Kidney (tissue), 22 donors: ENCODE measurements at places on chromosomes 2 and 18. TPM values are rescaled to one million over a fixed set of nuclear protein-coding genes. Genes with fewer than 3 reads are reported as not detected.

- H3K27me3 ChIP-seq = no peaks in the 10 kb centered on the region
- DNase-seq = no peak
- no peaks in the 10 kb centered on the region for H3K36me3 ChIP-seq
- H3K4me3 ChIP-seq = no peak overlapping the region
- H3K27ac ChIP-seq = no peak overlapping the region
- H3K4me1 ChIP-seq = no peaks in the 10 kb centered on the region
Measured at GRCh38 chr2:108911401-108911800, 77.6 kb downstream of the EDAR start.

DNA sequence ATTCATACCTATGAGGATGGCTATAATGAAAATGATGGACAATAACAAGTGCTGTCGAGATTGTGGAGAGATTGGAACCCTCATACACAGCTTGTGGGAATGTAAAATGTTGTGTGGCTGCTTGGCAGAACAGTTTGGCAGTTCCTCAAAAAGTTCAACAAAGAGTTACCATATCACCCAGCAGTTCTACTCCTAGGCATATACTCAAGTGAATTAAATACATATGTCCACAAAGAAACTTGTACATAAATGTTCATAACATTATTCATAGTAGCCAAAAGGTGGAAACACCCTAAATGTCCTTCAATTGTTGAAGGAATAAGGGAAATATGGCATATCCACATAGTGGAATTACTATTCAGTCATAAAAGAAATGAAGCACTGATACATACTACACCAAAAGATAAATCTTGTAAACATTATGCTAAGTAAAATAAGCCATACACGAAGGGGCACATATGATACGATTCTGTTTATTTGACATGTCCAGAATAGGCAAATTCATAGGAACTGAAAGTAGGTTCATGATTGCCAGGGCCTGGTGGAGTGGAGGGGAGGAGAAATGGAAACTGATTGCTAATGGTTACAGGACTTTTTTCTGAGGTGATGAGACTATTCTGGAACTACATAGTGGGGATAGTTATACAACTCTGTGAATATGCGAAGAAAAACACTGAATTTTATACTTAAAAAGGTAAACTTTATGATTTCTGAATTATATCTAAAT lies 92.1 kb downstream of the ADAM23 start:
- no peak overlapping the region for H3K27ac ChIP-seq
- H3K4me1 ChIP-seq = no peaks in the 10 kb centered on the region

- H3K4me1 ChIP-seq = no peaks in the 10 kb centered on the region
- H3K4me3 ChIP-seq = no peak overlapping the region
- no peaks in the 10 kb centered on the region for H3K36me3 ChIP-seq
- no peaks in the 10 kb centered on the region for H3K27me3 ChIP-seq
Measured at GRCh38 chr2:159573846-159574606, 42.3 kb downstream of the BAZ2B start.

- DNase-seq = no peak
- H3K27ac ChIP-seq = no peak overlapping the region
- no peaks in the 10 kb centered on the region for H3K36me3 ChIP-seq
- no peak overlapping the region for H3K4me3 ChIP-seq
- H3K27me3 ChIP-seq = no peaks in the 10 kb centered on the region
- peaks cover 7% of the 10 kb centered on the region for H3K4me1 ChIP-seq
Measured at GRCh38 chr2:37769551-37769950, 98.1 kb upstream of the CDC42EP3 start.

GRCh38 chr2:143128681-143129580 lies at the start of gene ARHGAP15:
TSS of gene ARHGAP15 (plus strand) at chr2:143129419.
- no peak within 1 kb of the TSS for H3K4me3 ChIP-seq
- no peaks in the 10 kb centered on the region for H3K36me3 ChIP-seq
- no peak within 1 kb of the TSS for H3K27ac ChIP-seq

GRCh38 chr18:29855637-29856036 lies 1186.9 kb downstream of the DSC3 start:
- H3K27ac ChIP-seq = no peak overlapping the region
- peak; percentile 2 for DNase-seq
- H3K4me3 ChIP-seq = no peak overlapping the region
- no peaks in the 10 kb centered on the region for H3K27me3 ChIP-seq
- H3K36me3 ChIP-seq = no peaks in the 10 kb centered on the region
- no peaks in the 10 kb centered on the region for H3K4me1 ChIP-seq

GRCh38 chr2:33059471-33060156 lies 112.9 kb downstream of the LTBP1 start:
- H3K4me3 ChIP-seq = no peak overlapping the region
- H3K27me3 ChIP-seq = no peaks in the 10 kb centered on the region
- H3K4me1 ChIP-seq = no peaks in the 10 kb centered on the region
- no peak overlapping the region for H3K27ac ChIP-seq

DNA sequence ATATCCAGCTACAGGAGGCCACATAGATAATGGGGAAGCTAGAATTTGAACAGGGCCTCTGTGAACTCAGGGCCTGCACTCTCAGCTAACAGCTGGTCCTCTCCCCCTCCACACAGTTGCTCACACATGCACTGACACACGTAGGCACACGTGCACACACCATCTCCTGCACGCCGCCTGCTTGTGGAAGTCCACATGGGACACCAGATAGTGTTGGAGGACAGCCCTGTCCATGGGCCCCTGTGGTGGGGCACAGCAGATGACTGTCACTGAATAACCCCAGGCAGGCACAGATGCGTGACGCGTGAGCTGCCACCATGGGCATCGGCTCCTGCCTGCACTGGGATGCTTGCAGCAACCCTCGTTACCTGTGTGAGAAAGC lies 52.9 kb downstream of the ADI1 start:
- H3K36me3 ChIP-seq = no peaks in the 10 kb centered on the region
- DNase-seq = no peak
- no peak overlapping the region for H3K4me3 ChIP-seq
- H3K27ac ChIP-seq = no peak overlapping the region

DNA sequence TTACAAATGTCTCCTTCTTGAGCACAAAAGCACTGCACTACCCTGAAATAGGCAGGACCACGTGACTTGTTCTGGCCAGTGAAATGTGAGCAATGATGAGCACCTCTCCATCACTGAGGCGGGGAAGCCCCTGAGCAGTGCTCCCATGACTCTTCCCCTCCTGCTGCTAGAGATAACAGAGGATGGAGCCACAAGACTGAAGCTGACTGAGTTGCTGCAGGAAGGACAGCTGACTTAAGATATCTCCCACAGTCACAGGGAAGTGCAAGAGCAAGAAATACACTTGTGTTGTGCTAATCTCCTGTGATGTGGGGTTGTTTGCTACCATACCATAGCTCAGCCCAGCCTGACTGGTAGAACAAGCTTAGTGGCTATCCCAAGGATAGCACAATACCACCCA lies 38.7 kb downstream of the STK39 start:
- H3K4me3 ChIP-seq = no peak overlapping the region
- H3K36me3 ChIP-seq = no peaks in the 10 kb centered on the region
- H3K4me1 ChIP-seq = peaks cover 7% of the 10 kb centered on the region
- no peaks in the 10 kb centered on the region for H3K27me3 ChIP-seq
- DNase-seq = no peak

DNA sequence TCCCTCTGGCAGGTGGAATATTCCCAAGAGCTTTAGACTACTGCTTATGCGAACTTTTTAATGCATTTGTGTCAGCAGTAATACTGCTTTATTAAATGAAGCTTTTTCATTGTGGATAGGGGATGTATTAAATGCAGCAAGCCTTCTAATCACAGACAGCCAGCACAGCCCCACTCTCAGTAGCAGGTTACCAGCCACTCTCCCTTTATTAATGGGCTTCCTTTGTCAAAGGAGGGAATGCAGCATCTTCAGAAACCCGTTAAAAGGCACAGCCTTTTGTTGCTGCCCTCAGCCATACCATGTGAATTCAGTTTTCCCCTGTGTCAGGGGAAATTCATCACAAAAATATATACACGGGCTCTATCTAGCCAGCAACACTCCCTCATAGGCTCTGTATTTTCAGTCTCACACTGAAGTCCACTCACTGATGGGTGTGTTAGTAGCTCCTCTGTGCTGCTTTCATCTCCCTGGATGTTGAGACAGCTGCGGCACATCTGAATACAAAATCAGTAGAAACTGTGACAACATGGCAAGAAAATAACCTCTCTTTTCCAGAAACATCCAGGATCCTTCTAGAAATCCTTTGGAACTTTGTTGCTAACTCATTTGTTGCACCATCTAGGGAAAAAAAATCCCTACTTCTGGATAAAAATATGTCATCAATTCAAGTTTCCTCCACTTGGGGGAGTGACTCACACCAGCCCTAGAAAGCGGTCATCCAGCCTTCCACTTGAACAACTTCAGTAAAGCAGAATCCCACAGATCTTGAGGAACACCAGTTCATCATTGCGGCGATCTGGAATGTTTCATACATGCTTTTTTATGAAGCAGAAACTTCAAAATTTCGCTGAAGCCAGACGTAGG lies 48.4 kb downstream of the LRRTM1 start:
- DNase-seq = no peak
- H3K27ac ChIP-seq = no peak overlapping the region
- no peaks in the 10 kb centered on the region for H3K27me3 ChIP-seq

DNA sequence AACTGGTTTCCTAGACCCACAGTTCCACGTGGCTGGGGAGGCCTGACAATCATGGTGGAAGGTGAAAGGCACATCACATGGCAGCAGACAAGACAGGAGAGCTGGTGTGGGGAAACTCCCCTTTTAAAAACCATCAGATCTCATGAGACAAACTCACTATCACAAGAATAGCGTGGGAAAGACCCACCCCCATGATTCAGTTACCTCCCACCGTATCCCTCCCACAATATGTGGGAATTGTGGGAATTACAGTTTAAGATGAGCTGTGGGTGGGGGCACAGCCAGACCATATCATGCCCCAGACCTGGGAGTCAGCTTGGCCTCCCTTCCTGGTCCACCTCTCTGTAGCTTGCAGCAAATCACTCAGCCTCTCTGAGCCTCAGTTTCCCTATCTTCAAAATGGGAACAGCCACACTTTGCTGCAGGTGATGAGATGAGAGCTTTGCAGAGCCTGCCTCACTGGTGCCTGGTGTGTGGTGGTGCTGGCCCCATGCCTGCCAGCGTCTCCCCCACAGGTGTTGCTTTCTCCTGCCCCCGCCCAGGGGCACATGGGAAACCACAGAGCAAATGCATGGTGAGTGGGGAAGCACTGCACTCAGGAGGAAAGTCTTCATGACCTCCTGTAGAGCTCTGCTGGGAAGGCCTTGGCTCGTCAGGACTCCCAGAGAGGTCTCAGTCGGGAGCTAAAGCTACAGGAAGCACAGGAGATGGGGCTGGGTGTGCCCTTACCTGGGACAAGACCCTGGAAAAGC lies 31.1 kb downstream of the GREB1 start:
- no peaks in the 10 kb centered on the region for H3K4me1 ChIP-seq
- H3K27ac ChIP-seq = no peak overlapping the region
- H3K27me3 ChIP-seq = no peaks in the 10 kb centered on the region
- H3K4me3 ChIP-seq = no peak overlapping the region
- no peaks in the 10 kb centered on the region for H3K36me3 ChIP-seq

GRCh38 chr2:33275689-33276444 lies 200.6 kb upstream of the RASGRP3 start:
- no peaks in the 10 kb centered on the region for H3K4me1 ChIP-seq
- no peak overlapping the region for H3K27ac ChIP-seq
- H3K4me3 ChIP-seq = no peak overlapping the region
- no peaks in the 10 kb centered on the region for H3K36me3 ChIP-seq
- no peak for DNase-seq
- H3K27me3 ChIP-seq = no peaks in the 10 kb centered on the region

GRCh38 chr18:25834061-25834460 lies 256.4 kb downstream of the SS18 start:
- no peak overlapping the region for H3K4me3 ChIP-seq
- no peaks in the 10 kb centered on the region for H3K36me3 ChIP-seq
- no peaks in the 10 kb centered on the region for H3K4me1 ChIP-seq
- H3K27ac ChIP-seq = no peak overlapping the region
- no peak for DNase-seq

- H3K4me3 ChIP-seq = no peak overlapping the region
- no peak overlapping the region for H3K27ac ChIP-seq
- no peak for DNase-seq
- H3K36me3 ChIP-seq = no peaks in the 10 kb centered on the region
- no peaks in the 10 kb centered on the region for H3K4me1 ChIP-seq
Measured at GRCh38 chr2:171509945-171510731, 12.1 kb upstream of the CYBRD1 start.

DNA sequence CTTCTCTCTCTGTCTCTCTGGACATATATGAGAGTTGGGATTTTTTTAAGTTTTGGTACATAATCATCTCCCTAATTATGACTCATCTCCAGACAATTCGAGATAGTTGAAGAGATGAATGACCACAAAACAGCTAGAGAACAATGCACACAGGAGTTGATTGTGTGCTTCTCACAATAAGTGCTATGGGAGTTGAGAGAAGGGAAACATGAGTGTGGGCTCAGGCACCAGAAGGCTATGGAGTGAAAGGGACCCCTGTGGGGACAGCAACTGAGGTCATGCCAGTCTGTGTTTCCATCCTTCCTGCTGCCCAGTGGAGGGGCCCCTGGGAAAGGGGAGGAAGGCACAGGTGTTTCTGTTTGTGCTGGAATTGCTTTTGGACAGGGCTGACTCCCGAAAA lies 6.5 kb upstream of the YWHAQ start:
- H3K4me3 ChIP-seq = no peak overlapping the region
- DNase-seq = no peak
- H3K36me3 ChIP-seq = no peaks in the 10 kb centered on the region

GRCh38 chr18:33581856-33582255 lies 3.8 kb downstream of the ASXL3 start:
- H3K4me1 ChIP-seq = peaks cover 3% of the 10 kb centered on the region
- H3K27me3 ChIP-seq = no peaks in the 10 kb centered on the region
- no peak for DNase-seq

DNA sequence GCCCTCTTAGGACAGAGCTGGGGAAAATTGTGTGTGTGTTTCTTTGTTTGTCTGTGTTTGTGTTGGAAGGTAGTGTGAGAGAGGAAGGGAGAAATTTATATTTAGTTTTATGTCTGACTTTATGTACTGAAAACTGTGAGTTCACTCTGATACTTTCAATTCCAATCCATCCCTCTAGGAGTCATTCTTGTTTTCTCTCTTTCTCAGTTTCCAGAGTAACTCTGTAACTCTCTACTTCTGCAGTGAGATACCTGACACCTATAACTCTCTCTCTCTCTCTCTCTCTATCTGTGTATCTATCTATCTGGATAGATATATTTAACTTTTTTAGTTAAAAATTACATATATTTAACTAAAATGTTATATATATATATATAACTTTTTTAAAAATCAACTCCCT lies 128.7 kb downstream of the UBR3 start:
- no peaks in the 10 kb centered on the region for H3K36me3 ChIP-seq
- no peaks in the 10 kb centered on the region for H3K4me1 ChIP-seq
- no peak for DNase-seq
- no peaks in the 10 kb centered on the region for H3K27me3 ChIP-seq
- H3K4me3 ChIP-seq = no peak overlapping the region

- DNase-seq = no peak
- peak overlapping the region; percentile 90 for H3K4me3 ChIP-seq
- no peak overlapping the region for H3K27ac ChIP-seq
- no peaks in the 10 kb centered on the region for H3K27me3 ChIP-seq
- H3K36me3 ChIP-seq = no peaks in the 10 kb centered on the region
- H3K4me1 ChIP-seq = peaks cover 5% of the 10 kb centered on the region
Measured at GRCh38 chr2:99181624-99182000, 628 bp downstream of the MRPL30 start.

The CASP8 gene
- 35.3 TPM for total RNA-seq

The SOWAHC gene
- total RNA-seq = 11.8 TPM

The CTAGE1 gene
- not detected for total RNA-seq

The TRIM43 gene
- not detected for total RNA-seq

The NAGK gene
- 113 TPM for total RNA-seq

The ZDBF2 gene
- 10.5 TPM for total RNA-seq

The THUMPD2 gene
- total RNA-seq = 14.1 TPM

The SCN7A gene
- 3.6 TPM for total RNA-seq

The UGT1A5 gene
- total RNA-seq = 2.1 TPM

The YPEL5 gene
- total RNA-seq = 109 TPM
